ENCODE measurements at places on chromosomes 7 and 10. TPM values are rescaled to one million over a fixed set of nuclear protein-coding genes. Genes with fewer than 3 reads are reported as not detected.
A peak's percentile ranks its signal among the peaks of the same experiment; 100 is the strongest.

Gene CPVL
- 35.4 TPM for total RNA-seq

DNA sequence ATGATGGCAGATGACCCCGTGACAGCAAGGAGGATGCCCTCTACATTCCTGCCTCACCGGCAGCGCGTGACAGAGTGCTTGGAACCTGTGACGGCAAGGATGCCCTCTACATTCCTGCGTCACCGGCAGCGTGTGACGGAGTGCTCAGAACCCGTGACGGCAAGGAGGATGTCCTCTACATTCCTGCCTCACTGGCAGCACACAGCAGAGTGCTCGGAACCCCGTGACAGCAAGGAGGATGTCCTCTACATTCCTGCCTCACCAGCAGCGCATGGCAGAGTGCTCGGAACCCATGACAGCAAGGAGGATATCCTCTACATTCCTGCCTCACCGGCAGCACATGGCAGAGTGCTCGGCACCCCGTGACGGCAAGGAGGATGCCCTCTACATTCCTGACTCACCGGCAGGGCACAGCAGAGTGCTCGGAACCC is 231.0 kb downstream of the DIP2C start:
- DNase-seq, result no peak

GRCh38 chr7:140059273-140060242 is 3.2 kb downstream of the PARP12 start:
- DNase-seq, result peak; percentile 95

Gene KMT2E
- total RNA-seq, result 66.7 TPM

- DNase-seq, result peak; percentile 99
Measured at GRCh38 chr7:48088559-48089045, 463 bp upstream of the UPP1 start.

DNA sequence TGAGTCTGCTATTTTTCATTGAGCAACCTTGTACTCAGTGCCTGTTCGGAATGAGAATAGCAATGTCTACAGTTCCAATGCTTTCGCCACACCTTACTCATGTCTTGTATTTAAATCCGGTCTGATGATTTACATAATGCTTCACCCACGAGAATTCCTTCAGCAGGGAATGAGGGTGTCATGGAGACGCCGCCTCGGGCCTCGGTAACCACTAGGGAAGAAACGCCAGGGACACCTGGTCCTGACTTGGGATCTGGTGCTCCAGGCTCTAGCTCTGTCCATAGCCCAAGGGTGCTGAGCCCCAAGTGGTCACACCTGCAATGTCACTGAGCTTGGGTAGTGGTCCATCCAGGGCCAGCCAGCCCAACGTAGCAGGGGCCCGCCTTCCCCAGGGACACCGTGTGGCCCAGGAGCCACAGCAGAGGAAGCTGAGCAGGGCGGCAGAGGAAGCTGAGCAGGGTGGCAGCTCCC is 37.4 kb downstream of the PRKAG2 start:
- DNase-seq, result no peak
